Fibroblast of the aortic adventitia (primary cell): ENCODE measurements at places on chromosomes 11 and 22.

GRCh38 chr11:69219991-69220390 is 64.3 kb downstream of the SMIM38 start:
- DNase-seq = no peak

DNA sequence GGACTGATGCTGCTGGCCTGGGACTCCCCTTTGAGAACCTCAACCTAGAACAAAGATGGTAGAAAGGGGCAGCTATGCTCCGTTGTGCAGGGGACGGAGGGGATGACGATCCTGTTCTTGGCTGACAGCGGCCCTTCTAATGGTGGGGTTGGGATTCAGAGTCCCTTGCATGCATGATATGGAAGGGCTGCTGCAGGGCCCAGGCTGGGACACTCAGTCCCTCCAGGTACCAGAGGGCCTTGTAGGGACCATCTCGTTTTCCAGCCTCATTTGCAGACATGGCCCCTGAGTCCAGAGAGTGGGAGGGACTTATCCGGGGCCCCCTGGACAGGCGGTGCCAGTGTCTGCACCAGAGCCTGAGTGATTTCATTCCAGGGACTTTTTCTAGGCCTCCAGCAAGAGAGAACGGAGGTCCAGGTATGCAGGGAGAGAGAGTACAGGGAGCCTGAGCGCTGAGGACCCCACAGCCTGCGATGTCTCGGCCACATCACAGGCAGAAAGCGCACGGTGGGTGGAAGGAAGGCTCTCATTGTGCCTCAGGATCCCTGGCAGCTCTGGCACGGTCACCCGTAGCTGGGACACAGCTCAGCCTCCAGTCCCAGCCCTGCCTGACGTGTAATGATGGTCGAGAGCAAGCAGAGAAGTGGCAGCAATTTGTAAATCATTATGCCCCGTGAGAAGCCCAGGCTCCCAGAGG is 860.8 kb downstream of the TBC1D22A start:
- no peak for DNase-seq

- peak; percentile 82 for DNase-seq
Observed at GRCh38 chr11:77187776-77188632, 60.0 kb downstream of the MYO7A start.

- peak; percentile 60 for DNase-seq
Observed at GRCh38 chr11:2149864-2150847, 10.9 kb downstream of the INS start.

DNA sequence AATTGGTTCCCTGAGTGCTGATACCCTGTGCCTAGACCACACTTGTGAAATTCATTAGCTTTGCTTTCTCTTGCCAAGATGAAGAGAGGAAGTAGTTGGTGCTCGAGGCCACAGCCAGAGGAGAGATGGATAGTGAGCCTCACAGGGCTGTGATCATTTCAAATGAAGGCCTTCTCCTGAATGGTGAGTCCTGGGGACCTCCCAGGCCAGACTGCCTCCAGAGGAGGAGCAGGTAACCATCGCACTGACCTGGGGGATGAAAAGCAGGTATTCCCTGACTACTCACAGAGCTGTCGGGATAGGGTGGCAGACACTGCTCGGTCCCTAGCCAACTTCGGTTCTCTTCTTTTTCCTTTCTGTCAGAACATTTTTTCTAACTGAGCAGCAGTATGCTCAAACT is 4.8 kb upstream of the FXYD6 start:
- DNase-seq = no peak

GRCh38 chr11:124961972-124962609 is 8.1 kb downstream of the CCDC15 start:
- DNase-seq = peak; percentile 91
